ENCODE measurements at places on chromosomes 16 and 17.
A peak's percentile ranks its signal among the peaks of the same experiment; 100 is the strongest.

GRCh38 chr17:80327518-80327917 lies 66.9 kb downstream of the RNF213 start:
- DNase-seq, result no peak

- DNase-seq, result no peak
Observed at GRCh38 chr17:1244606-1245012, 25.6 kb upstream of the BHLHA9 start.

- no peak for DNase-seq
Observed at GRCh38 chr17:50451943-50452629, 16.6 kb downstream of the CHAD start.

DNA sequence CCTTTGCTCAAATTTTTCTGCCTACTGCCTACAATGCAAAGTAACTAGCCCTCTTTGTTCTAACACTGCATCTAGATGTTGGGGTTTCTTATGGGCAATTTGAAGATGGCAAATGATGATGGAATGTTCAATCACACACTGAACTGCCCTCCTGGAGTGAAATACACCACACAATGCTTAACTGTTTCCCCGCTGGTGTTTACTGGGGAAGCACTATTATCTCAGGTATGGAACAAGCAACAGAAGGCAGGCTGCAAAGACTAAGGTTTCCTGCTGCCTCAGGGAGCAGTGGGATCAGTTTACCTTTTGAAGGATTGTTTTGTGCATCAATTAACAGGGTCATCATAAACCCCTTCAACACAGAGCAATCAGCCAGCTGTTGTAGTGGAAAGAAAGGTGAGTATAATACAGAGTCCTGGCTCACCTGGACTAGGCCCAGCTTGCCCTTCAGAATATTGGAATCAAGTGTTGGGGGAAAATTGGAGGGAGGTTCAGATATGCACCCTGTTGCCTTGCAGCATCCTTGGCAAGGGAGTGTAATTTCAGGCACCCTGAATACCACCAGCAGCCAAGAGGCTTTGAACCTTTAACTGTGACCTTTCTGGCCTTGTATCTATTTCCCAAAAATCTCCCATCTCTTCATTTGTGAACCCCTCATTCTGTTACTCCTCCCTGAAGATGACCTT lies 105.4 kb upstream of the CDH11 start:
- DNase-seq, result no peak

- no peak for DNase-seq
Observed at GRCh38 chr17:73495641-73496040, 148.6 kb downstream of the SDK2 start.

DNA sequence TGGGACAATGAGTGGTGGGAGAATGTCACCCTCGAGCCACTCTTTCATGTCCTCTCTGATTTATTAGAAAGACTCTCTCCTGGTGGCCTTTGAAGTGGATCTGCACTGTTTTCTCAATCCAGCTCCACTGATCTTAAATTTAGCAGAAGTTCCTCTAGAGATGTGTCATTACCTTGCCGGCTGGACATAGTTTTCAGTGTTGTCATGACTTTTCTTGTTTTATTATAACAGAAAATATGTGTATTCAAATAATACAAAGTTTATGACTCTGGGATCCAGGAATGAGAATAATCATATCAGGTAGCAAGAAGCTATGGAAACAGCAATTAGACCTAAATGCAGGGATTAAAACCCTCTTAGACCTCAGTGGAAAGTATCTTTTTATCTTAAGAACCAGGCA lies 247.5 kb upstream of the ELAC2 start:
- peak; percentile 39 for DNase-seq

DNA sequence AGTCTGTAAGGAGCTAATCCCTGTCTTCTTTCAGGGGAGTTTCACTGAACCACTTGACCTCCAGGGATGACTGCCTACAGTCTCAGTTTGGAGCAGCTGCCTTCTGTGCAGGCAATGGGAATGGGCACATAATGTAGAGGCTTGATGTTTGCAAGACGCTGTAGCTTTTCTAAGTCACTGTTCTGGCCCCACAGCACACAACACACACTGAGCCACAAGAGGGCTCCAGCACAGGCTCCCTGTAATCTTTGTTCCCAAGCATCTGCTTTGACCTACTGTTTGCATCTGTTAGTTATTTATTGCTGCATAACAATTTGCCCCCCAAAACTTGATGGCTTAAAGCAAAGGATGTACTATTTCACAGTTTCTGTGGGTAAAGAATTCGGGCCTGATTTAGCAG lies 419.0 kb upstream of the ASIC2 start:
- no peak for DNase-seq
